T-cell (primary cell): ENCODE measurements at places on chromosomes 6 and 20.

- no peak for DNase-seq
Measured at GRCh38 chr6:34981951-34982350, 92.9 kb downstream of the ANKS1A start.

- DNase-seq = no peak
Measured at GRCh38 chr20:8225658-8226057, 93.6 kb downstream of the PLCB1 start.

GRCh38 chr6:168078943-168079405 lies at the start of gene FRMD1:
TSS of gene FRMD1 (minus strand) at chr6:168079212. CDS start at chr6:168079094, 118 bp downstream.
- DNase-seq = no peak

DNA sequence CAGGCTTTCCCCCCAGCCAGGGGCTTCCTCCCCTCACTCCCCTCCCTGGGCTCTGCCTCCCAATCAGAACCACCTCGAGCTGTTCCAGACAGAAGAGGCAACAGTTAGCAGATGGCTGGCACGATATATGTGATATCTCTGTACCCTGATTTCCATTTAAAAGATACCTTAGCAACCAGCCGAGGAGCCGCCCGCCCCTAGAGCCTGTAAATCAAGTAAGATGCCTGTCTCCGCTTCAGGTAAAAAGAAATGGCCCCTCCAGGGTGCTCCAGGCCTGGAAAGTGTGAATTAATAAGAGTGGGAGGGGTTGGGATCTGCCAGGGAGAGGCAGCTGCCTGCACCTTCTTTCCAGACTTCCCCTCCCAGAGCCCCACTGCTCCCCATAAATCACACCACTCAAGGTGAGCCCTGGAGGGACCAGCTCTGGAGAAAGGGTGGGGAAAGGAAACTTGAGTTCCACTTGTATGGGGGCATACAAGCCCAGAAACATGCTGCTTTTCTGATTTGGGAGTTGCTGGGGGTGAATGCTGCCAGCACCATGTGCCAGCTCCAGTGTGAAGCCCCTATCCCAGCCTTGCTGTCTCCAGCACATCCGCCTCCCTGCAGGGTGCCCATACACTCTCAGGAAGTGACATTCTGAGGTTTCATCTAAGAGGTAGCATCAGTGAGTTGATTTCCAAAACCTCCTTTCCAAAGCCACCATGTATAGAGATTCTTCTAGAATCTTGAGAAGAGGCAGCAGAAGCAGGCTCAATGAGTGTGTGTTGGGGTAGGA lies 148.0 kb downstream of the LRFN2 start:
- no peak for DNase-seq

DNA sequence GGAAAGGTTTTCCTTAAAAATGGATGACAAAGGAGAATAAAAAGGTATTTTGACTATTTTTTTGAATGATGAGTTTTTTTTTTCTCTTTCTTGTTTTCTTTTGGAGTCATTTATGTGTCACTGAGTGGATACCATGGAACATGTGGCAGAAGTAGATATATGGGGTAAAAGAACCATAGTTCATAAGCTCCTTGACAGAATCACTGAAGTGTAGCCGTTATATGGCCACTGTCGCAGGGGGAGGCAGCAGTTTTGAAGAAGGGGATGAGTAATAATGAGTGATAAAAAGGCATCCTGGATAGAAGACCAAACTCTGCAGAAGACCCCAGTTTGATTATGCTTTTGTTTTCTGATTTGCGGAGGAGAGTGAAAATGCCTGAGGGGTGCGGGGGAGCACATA lies 15.5 kb downstream of the PTPN1 start:
- DNase-seq = no peak

GRCh38 chr20:32971703-32972161 lies 32.5 kb downstream of the SUN5 start:
- no peak for DNase-seq

DNA sequence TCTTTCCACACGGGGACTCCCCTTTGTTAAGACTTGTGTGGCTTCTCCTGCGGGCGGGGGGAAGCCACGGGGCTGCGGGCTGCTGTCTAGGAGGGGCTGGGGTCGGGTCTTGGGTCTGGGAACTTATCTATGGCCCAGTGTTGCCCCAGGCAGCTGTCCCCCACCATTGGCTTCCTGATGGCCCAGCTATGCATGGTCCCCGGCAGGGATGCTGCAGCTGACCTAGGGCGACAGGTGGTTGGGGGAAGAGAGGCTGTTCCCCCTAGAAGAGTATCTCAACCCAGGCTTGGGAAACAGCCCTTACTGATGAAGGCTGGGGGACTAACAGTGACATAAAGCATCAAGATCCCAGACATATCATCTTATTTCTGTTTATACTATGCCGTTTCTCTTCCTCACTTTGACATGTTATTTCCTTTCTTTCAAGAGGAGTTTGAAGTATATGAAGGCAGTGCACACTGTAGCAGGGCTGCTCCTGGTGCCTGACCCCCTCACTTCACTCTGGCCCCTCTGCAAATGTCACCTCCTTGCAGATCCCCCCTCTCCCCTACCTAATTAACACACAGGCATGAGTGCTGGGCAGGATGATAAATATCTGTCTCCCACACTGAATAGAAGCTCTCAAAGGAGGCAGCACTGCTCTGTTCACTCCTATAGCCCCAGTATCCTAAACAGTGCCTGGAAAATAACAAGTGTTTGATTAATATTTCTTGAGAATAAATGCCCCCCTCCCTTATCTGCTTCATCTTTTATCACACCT lies 87.0 kb downstream of the HIVEP2 start:
- DNase-seq = no peak

GRCh38 chr6:84811351-84811750 lies 47.0 kb upstream of the TBX18 start:
- DNase-seq = no peak
